Activated CD8-positive, alpha-beta memory T cell treated with anti-CD3 and anti-CD28 coated beads, Interleukin-2, amount 10 ng/mL, durations not matched to agents 7 days and 5 days (primary cell): ENCODE measurements at places on chromosomes 7 and 10.
A peak's percentile ranks its signal among the peaks of the same experiment; 100 is the strongest.

DNA sequence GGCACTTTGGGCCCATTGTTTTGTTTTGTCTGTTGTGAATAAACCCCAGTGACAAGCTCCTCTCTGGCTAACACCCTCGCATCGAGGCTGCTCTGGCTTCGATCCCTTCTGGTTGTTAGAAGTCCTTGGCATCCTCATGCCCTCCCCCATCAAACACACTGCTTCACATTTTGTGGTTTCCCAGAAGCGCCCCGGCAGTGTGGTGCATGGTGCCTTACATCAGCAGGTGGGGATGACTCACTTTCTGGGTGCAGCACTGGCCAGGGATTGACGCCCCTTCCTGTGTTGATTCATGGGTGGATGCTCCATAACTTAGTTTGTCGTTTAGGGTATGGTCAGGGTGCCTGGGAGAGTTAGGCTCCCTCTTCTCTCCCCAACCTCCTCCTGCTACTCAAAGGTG lies 51.4 kb downstream of the PLPP4 start:
- no peak overlapping the region for H3K4me3 ChIP-seq
- H3K27me3 ChIP-seq = no peaks in the 10 kb centered on the region
- H3K4me1 ChIP-seq = no peaks in the 10 kb centered on the region
- peak; percentile 42 for DNase-seq
- no peak overlapping the region for H3K27ac ChIP-seq

DNA sequence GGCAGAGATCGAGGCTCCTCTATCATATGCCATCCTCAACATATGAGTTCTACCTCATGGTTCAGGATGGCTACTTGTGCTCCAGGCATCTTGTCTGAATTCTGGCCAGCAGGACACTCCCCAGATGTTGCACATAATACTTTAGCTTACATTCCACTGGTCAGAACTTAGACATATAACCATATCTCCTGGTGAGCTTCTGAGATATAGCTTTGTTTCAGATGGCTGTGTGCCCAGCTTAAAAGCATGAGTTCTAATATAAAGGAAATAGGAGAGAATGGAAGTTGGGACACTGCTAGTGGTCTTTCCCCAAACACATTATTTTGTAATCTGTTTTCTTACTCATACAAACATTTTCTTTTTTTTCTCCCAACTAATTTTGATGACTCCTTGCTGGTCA lies 50.8 kb upstream of the IFRD1 start:
- peaks cover 26% of the 10 kb centered on the region for H3K27me3 ChIP-seq
- peaks cover 13% of the 10 kb centered on the region for H3K4me1 ChIP-seq
- no peak for DNase-seq
- H3K27ac ChIP-seq = no peak overlapping the region

DNA sequence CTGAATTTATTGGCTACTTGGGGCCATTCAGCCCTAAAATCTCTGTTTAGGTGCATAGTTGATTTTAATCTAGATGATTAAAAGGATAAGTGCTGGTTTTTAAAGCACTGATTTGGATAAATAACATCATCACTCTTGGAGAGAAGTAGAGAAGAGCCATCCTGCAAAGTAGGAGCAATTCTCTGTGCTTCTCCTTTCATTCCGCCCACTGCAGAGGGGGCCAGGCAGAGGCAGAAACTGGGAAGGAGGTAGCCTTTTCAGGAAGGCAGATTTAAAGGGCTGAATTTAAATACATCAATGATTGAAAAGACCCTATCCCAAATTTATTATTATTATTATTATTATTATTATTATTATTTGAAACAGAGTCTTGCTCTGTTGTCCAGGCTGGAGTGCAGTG lies 14.1 kb downstream of the MAP3K8 start:
- peaks cover 32% of the 10 kb centered on the region for H3K4me1 ChIP-seq
- H3K27ac ChIP-seq = no peak overlapping the region
- no peak overlapping the region for H3K4me3 ChIP-seq

DNA sequence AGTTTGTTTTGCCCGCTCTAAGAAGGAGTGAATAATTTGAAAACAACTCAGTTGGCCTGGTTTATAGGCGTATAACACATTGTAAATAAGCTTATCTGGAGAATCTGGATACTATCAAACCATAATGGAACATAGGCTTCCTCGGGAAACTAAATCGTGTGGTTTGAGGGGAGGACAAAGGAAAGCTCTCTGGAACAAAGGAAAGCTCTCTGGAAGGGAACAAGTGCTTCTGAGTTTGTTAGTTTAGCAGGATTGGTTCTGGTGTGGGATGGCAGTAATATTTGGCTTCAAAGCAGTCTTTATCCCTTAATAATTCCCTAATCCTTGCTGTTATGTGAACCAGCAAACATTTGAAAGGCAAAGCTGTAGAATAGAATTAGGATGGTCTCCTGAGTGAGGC lies 15.0 kb upstream of the SLK start:
- DNase-seq = no peak
- H3K36me3 ChIP-seq = peaks cover 8% of the 10 kb centered on the region
- peaks cover 13% of the 10 kb centered on the region for H3K4me1 ChIP-seq

GRCh38 chr7:2938514-2939192 lies 94.5 kb upstream of the GNA12 start:
- peaks cover 75% of the 10 kb centered on the region for H3K36me3 ChIP-seq
- H3K27ac ChIP-seq = peak overlapping the region; percentile 6

GRCh38 chr10:14905890-14906289 lies 27.2 kb downstream of the SUV39H2 start:
- no peak for DNase-seq
- H3K27me3 ChIP-seq = no peaks in the 10 kb centered on the region
- peaks cover 62% of the 10 kb centered on the region for H3K36me3 ChIP-seq

GRCh38 chr7:1923409-1924257 lies 253.6 kb downstream of the ELFN1 start:
- H3K27ac ChIP-seq = no peak overlapping the region
- no peak for DNase-seq
- H3K36me3 ChIP-seq = peaks cover 10% of the 10 kb centered on the region
- peaks cover 27% of the 10 kb centered on the region for H3K27me3 ChIP-seq

GRCh38 chr10:131657985-131658330 lies 242.8 kb upstream of the PPP2R2D start:
- no peak for DNase-seq
- H3K27ac ChIP-seq = no peak overlapping the region
- no peaks in the 10 kb centered on the region for H3K27me3 ChIP-seq
- no peaks in the 10 kb centered on the region for H3K4me1 ChIP-seq

GRCh38 chr10:96902731-96903358 lies 70.7 kb downstream of the LCOR start:
- H3K4me3 ChIP-seq = no peak overlapping the region
- no peak overlapping the region for H3K27ac ChIP-seq
- no peak for DNase-seq
- no peaks in the 10 kb centered on the region for H3K27me3 ChIP-seq
- H3K4me1 ChIP-seq = peaks cover 16% of the 10 kb centered on the region
- H3K36me3 ChIP-seq = peaks cover 8% of the 10 kb centered on the region

GRCh38 chr10:6925146-6925545 lies 345.1 kb upstream of the PRKCQ start:
- no peak for DNase-seq
- H3K27me3 ChIP-seq = no peaks in the 10 kb centered on the region
- H3K4me3 ChIP-seq = peak overlapping the region; percentile 72
- peaks cover 69% of the 10 kb centered on the region for H3K4me1 ChIP-seq
- peaks cover 24% of the 10 kb centered on the region for H3K36me3 ChIP-seq
- peak overlapping the region; percentile 100 for H3K27ac ChIP-seq

DNA sequence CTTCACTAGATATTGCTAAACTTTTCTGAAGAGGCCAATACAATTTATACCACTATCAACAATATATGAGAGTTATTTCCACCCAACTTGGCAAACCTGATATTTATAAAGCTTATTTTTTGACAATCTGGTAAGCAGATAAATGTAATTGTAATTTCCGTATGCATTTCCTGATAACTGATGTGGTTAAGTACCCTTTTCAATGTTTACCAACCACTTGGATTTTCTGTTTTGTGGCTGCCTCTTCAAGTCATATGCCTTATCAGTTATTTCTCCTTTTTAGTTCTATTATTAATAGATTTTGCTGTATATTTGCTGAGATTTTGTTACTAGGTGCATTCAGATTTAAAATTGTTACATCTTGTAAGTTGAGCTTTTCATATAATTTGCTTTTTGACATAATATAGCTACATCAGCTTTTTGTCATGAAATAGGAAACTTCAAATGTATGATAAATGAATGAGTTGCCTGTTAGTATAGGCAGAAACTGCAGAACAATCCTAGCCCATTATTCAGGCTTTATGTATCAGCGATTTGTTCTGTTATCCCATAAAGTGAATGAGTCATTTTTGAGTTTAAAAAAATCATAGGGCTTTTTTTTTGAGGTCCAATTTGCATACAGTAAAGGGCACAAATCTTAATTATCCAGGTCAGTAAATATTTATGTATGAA lies 11.5 kb downstream of the SGPL1 start:
- DNase-seq = no peak
- peaks cover 2% of the 10 kb centered on the region for H3K4me1 ChIP-seq
- H3K27me3 ChIP-seq = no peaks in the 10 kb centered on the region
- H3K4me3 ChIP-seq = no peak overlapping the region
- no peak overlapping the region for H3K27ac ChIP-seq

- no peak overlapping the region for H3K27ac ChIP-seq
- DNase-seq = no peak
- H3K4me1 ChIP-seq = peaks cover 2% of the 10 kb centered on the region
- no peak overlapping the region for H3K4me3 ChIP-seq
- peaks cover 86% of the 10 kb centered on the region for H3K36me3 ChIP-seq
- H3K27me3 ChIP-seq = no peaks in the 10 kb centered on the region
These were observed 87.3 kb downstream of the CCSER2 start for GRCh38 chr10:84415539-84416244.

DNA sequence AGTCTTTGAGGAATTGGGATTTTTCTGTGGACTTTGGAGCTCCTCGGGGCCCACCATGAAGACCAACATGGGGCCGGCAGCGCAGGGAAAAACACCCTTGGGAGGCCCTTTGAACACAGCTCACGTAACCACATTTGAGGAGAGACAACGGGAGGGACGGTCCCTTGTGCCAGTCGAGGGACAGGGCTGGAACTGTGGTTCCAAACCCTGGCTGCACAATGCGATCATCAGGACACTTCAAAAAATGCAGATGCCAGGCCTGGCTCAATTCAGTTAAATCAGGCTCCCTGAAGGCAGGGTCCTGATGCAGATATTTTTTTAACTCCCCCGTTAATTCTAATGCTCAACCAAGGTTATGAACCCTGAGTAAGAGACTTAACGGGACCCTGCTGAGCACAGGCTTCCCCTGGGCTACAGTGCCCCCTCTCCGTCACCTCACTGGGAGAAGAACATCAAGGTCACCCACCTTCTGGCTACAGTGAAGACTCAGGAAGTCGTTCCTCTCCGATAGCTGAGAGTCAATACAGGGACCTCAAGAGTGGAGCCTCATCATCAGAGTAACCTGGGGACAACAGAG lies 30.4 kb downstream of the LYZL1 start:
- H3K27ac ChIP-seq = no peak overlapping the region
- H3K4me1 ChIP-seq = peaks cover 5% of the 10 kb centered on the region
- DNase-seq = no peak

GRCh38 chr10:18008986-18009385 lies 57.3 kb downstream of the SLC39A12 start:
- H3K27me3 ChIP-seq = no peaks in the 10 kb centered on the region
- no peaks in the 10 kb centered on the region for H3K36me3 ChIP-seq
- H3K4me1 ChIP-seq = no peaks in the 10 kb centered on the region
- H3K4me3 ChIP-seq = no peak overlapping the region
- DNase-seq = no peak

- DNase-seq = no peak
- H3K36me3 ChIP-seq = no peaks in the 10 kb centered on the region
- peaks cover 59% of the 10 kb centered on the region for H3K4me1 ChIP-seq
- peak overlapping the region; percentile 2 for H3K4me3 ChIP-seq
These were observed 18.9 kb downstream of the SGMS1 start for GRCh38 chr10:50604809-50605208.
